ENCODE measurements at places on chromosomes 1 and 21.

DNA sequence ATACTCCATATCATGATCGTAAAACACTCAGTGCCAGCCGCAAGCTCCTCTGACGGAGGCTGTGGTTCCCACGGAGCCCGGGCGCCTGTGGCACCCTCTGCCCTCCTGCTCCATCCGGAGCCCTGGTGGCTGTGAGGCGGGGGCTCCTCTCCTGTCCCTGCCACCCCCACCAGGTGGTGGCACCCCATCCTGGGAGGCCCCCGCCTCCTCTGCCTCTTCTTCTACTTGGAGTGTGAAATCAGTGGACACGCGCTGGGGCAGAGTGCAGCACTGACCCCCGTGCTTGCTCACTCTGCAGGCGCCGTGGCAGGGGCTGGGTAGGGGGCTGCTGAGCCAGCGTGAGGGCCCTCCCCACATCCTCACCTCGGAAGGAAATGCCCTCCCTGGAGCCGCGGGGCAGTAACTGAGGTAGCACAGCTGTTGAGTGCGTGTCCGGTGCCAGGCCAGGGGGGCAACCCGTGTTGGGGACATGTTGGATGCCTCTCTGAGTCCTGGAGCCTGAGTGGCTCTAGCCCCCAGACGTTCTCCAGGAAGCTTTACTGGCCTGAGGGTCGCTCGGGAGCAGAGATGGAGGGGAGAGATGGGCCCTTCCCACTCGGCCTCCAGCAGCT lies 58.7 kb upstream of the ABCG1 start:
- no peak for DNase-seq

- DNase-seq, result no peak
Observed at GRCh38 chr1:36256558-36257374, 32.5 kb downstream of the THRAP3 start.

GRCh38 chr1:96387785-96388184 lies 333.8 kb upstream of the PTBP2 start:
- no peak for DNase-seq

- DNase-seq, result no peak
Observed at GRCh38 chr1:90993245-90993644, 28.6 kb downstream of the ZNF644 start.

GRCh38 chr21:41832596-41833496 lies 46.3 kb downstream of the PRDM15 start:
- no peak for DNase-seq

- no peak for DNase-seq
Observed at GRCh38 chr21:37331411-37331810, 35.2 kb upstream of the DYRK1A start.

DNA sequence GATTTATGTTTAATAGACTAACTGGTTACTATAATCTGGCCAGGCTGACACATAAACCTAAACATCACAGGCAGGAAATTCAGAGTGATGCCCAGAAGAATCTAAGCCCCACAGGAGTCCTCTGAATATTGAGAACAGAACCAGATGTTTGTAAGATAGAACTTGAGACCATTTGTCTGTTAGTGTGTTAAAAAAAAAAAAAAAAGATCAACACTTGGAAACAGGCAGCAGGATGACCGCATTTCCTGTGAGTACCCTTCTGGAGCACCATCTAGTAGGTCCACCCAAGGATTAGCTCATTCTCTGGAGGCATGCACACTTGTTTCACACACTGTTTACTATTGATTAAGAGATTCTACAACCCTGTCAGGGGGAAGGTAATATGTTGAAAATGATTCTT lies 111.4 kb upstream of the VANGL1 start:
- DNase-seq, result no peak

DNA sequence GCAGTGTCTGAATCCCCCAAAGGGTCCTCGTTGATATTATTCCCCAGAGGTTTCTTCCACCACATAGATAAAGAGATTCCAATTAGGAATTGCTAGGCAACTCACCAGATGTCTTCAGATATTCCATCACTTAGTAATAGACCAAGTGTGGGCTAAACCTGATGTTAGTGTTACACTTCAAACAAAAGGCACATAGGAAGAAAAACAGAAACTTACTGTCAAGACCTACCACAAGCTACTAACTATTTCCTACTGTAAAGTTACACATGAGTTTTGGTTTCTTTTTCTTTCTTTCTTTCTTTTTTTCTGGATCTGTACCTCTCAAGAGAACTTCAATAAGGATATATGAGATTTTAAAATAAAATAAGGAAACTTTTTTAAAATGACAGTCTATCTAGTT lies 879.1 kb upstream of the NEGR1 start:
- no peak for DNase-seq

DNA sequence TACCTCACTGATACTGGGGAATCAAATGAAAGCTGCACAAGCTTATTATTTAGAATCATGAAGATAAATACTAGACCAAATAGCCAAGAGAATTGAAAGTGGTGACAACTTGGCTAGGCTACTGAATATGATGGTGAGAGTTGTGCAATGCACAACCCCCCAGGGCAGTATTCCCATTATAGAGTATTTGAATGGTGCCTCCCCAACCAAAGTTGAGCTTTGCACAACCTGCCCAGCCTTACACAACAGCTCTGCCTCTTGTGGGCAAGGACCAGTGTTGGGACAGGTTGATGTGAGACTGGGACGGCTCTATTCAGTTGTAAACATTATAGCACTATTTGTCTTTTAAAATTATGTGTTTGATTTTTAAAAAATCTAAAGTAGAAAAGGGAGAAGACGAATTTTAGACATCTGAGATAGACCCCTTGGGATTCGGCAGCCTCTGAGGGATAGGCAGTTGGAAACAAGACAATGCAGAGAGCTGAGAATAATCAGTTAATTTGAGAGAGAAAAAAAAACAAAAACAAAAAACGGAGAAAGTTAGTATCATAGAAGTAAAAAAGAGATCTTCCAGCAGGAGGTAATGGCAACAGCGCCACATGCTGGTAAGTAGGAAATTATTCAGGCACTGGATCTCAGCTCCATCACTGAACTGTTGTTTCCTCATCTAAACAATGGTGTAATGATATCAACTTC lies 91.0 kb upstream of the KCNA3 start:
- no peak for DNase-seq

- DNase-seq, result no peak
Observed at GRCh38 chr1:113662101-113662500, 97.2 kb downstream of the PHTF1 start.

GRCh38 chr1:205429762-205430695 lies 8.2 kb upstream of the LEMD1 start:
- no peak for DNase-seq

GRCh38 chr1:61588736-61589672 lies 135.9 kb downstream of the TM2D1 start:
- peak; percentile 15 for DNase-seq

DNA sequence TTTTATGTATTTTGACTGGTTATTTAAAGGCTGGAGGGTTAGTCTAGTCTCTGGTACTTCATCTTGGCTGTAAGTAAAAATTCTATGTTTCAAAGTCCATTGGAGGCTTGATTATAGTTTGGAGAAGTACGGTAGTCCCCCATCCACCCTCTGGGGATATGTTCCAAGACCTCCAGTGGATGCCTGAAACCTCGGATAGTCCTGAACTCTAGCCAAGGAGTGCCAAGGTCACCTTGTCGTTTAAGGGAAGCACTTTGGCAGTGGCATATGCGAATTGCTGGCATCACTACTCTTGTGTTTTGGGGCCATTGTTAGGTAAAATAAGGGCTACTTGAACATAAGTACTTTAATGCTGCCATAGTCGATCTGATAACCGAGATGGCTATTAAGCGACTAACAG lies 18.4 kb downstream of the CDC73 start:
- no peak for DNase-seq

- no peak for DNase-seq
Observed at GRCh38 chr1:109371341-109371739, 26.4 kb downstream of the SORT1 start.

DNA sequence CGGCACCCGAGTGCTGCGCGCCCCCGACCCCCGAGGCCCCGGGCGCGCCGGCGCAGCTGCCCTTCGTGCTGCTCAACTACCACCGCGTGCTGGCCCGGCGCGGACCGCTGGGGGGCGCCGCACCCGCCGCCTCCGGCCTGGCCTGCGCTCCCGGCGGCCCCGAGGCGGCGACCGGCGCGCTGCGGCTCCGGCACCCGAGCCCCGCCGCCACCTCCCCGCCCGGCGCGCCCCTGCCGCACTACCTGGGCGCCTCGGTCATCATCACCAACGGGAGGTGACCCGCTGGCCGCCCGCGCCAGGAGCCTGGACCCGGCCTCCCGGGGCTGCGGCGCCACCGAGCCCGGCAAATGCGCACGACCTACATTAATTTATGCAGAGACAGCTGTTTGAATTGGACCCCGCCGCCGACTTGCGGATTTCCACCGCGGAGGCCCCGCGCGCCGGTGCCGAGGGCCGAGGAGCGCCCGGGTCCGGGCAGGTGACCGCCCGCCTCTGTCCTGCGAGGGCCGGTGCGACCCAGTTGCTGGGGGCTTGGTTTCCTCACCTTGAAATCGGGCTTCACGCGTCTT lies 49.0 kb downstream of the SIM2 start:
- no peak for DNase-seq

DNA sequence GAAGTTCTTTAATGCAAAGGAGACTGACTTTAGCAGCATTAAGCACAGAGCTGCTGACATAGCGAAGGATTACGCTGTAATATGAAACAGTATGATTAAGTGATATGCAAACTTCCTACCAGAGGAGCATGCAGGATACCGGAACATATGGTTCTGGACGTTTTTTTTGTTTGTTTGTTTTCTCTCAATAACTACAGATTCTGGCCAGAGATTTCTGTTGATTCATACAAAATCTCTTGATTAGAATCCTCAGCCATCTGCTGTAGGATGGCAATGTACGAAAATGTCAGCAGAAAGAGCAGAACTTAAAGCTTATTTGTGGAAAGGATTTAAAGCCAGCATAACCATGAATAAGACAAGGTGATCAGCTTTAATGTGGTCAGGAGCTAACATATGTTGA lies 970.7 kb downstream of the KCNT2 start:
- DNase-seq, result no peak

- no peak for DNase-seq
Observed at GRCh38 chr1:184597650-184598357, 156.9 kb downstream of the EDEM3 start.

DNA sequence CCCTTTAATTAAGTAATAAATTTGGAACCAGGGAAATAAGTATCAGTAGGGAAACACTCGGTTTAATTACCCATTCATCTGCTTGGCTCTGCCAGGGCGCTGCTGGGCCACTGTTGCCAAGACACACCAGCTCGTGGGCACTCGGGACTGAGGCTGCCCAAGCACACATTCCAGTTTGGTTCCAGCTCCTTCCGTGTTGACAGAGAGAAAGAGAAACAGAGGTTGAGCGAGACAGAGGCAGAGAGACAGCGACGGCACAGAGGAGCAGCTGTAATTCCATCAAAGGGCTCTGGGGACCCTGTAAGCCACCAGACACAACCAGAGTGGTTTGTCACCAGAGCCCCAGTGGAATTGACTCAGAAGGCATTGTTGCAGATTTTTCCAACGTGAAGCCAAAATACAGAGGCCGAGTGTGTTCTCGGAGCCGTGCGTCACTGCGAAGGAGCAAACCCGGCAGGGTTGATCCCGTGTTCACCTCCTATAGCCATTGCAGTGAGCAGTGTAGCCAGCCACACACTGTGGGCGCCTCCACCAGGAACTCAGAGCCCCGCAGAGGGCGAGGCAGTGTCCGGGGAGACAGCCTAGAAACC lies 33.5 kb downstream of the SYF2 start:
- no peak for DNase-seq

GRCh38 chr1:67194209-67194863 lies 28.1 kb downstream of the IL23R start:
- no peak for DNase-seq

DNA sequence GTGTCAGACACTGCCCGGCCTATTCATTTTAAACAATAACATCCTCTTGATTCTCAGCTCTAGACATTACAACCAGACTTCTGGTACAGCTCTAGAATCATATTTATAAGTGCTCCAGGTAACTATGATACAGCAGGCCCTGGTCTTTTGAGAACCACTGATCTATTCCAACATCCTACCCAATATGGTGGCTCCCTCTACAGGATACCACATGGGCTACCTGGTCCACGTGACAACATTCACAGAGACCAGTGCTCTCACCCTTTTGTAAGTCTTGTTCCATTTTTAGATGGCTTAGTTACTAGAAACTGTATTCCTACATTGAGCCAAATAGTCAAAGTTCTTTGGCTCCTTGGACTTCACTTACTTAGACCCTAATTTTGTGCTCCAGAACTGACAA lies 102.9 kb downstream of the PTPN14 start:
- DNase-seq, result no peak

DNA sequence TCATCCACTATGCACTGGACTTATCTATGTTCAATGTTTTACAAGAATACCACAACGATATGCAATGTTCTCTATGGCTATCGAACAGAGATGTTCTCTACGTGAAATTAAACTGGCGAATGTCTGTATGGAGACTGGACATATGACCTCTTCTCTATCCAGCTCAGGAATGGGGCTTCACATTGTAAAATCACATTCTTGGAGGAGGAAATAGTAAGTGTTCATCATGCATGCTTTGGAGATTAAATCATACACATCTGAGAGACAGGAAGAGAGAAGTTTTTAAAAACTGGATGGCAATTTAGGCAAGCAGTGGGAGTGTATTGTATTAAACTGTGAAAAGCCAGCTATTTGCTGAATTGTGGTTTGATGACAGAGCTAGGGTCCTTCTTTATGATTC lies 47.9 kb upstream of the RGL1 start:
- no peak for DNase-seq

DNA sequence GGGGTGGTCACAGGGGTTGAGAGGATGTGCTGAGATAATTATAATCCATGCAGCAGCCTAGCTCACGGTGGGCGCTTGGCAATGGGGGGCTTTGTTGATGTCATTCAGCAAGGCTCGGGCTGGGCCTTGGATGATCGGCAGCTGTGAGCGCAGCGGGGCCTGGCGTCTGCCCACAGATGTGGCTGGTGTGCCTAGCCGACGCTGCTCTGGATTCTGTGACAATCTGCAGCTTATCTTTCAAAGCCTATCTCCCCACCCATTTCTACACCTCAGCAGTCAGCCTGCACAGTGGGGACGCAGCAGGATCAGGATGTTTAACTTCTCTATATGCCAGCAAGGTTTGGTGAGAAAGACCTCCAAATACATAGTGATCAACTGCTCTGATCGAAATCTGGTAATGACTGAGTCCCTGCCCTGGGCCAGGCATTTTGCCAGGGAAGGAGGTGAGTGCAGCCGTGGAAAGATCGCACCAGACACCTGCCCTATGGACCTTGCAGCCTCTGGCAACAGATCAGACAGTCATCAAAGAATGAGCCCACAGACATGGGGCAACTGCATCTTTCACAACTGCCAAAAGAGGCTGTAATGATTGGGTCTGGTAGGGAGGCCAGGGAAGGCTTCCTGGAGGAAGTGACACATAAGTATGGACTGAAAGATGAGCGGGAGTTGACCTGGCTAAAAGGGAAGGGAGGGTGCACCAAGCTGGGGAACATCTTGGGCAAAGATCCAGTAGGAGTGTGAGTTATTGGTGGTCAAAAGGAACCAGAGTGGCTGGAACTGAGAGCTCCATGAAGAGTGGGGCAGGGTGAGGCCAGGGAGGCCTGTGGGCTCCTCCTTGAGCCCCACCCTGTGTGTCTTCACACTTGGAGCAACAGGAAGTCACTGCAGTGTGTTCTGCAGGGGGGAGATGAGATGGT lies 35.3 kb downstream of the EPHB2 start:
- DNase-seq, result no peak

Measured in stimulated activated CD8-positive, alpha-beta memory T cell treated with anti-CD3 and anti-CD28 coated beads, Interleukin-4, amount 100 ng/mL, for 1 hour (primary cell).